OCI-LY7 (cell line): ENCODE measurements at places on chromosomes 6 and 20. TPM values are rescaled to one million over a fixed set of nuclear protein-coding genes. Genes with fewer than 3 reads are reported as not detected.

DNA sequence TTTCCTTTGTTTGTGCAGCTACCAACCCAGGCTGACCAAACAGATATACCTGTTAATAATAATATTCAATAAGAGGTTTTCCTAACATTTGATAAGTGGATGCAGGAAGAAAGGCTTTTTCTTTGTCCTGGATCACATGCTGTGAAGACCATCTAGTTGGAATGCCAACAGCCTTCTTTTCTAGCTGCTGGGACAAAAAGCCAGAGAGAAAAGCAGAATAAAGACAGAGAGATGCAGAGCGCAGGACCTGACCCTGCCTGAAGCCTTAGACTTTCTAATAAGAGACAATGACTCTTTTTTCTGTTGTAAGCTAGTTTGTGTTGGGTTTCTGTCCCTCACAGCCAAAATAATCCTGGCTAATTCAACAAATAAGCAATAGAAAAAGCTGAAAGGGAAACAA is 308.2 kb downstream of the PHF3 start:
- no peak for DNase-seq

DNA sequence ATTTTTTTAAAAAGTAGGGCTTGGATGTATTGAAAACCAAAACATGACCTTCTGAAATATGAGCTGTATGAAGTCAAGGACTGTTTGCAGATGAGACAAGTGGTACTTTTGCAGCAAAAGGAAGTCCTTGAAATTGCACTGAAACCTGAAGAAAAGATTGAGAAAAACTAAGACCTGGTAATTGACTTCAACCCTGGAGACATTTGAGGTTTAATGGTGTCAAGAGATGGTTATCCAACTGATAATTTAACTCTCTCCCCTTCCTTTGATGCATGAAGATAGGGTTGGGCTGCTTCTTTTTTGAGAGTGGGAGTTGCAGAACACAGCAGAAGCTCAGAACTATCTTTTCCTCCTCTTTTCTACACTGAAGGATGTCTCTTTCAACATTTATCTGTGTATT is 180.9 kb upstream of the DTNBP1 start:
- DNase-seq = no peak

The KCNG1 gene
- not detected in 2 replicates for total RNA-seq

DNA sequence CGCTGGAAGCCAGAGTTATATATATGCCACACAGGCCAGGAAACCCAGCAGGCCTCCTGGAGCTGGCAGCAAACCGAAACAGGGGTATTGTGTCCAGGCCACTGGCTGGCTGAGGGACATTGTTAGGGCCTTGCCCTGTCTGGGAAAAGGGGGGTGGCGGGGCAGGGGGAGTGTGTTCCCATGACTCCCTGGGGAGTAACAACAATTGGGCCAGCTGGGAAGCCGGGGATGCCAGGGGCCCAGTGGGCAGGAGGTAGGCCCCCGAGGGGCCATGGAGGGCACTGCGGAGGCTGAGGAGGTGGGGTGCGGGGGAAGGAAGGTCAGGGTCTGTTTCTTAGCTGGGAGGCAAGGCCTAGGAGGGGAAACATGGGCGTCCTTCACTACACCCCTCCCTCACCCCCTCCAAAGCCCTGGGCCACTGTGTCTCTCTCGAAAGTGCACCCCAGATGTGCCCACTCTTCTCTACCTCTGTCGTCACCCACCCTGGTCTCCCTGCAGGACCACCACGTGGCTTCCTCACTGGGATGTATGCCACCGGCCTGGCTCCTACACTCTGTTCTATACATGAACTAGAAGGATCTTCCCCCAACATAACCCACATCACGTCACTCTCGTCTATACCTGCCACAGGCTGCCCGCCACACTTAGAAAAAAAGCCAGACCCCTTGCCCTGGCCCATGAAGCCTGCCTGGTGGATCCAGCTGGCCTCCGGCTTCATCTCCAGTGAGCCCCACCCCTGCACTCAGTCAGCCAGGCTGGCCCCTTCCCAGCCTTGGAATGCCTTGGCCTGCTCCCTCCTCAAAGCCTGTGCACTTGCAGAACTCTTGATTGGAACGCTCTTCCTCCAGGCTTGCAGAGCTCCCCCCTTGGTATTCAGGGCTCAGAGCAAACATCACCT is 7.8 kb upstream of the E2F1 start:
- no peak for DNase-seq

The NRSN1 gene
- not detected in 2 replicates for total RNA-seq

The CFAP61 gene
- total RNA-seq = not detected in 2 replicates

GRCh38 chr6:160734627-160735026 is 32.6 kb downstream of the PLG start:
- DNase-seq = no peak

DNA sequence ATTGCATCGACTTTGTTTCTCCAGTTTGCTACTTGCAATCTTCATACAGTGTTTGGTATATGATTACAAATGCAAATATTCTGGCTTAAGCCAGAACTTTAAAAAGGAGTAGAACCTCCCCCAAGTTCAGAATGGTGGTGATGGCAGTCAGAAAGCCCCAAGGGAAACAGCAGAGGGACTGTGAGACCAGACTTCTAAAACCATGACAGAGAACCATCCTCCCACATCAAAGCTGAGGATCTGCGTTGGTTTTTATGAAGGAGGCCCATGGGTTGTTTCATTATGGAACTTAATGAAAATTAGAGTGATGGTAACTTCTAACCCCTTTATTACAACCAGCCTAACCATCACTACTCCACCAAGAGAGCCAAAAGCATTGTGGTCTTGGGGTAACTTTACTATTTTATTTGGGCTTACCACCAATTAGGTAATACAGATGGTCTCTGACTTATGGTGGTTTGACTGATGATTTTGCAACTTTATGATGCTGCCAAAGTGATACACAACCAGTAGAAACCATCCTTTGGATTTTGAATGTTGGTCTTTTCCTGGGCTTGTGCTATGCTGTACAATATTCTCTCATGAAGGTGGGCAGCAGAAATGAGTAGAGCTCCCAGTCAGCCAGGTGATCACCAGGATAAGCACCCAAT is 10.9 kb upstream of the MRS2 start:
- no peak for DNase-seq

The TNFRSF21 gene
- 35.1 and 36.5 TPM in 2 replicates for total RNA-seq

DNA sequence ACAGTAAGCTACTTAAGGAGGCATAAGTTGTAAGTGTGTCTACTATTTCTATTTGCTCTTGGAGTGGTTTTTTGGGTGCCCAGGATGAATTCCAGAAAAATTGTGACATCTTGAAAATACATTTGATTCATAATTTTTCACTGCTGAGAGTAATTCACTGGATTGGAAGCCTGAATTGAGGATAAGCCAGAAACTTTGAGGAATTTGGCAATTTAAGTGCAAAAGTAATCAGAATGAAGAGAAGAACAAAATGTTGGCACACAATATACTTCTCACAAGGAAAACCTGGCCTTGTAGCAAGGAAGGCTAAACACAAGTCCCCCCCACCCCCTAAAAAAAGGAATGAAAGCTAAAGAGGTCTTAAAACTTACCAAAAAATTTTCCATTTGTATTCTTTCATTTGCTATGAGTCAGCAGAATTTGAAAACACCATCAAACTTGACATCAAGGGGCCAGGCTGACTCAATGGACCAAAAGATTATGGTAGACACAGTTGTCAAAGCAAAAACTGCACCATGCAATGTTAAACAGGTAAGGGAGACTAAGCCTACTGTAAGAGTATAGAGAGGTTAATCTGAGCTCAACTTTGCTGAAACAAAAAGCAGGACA is 840.0 kb downstream of the FRK start:
- DNase-seq = no peak

DNA sequence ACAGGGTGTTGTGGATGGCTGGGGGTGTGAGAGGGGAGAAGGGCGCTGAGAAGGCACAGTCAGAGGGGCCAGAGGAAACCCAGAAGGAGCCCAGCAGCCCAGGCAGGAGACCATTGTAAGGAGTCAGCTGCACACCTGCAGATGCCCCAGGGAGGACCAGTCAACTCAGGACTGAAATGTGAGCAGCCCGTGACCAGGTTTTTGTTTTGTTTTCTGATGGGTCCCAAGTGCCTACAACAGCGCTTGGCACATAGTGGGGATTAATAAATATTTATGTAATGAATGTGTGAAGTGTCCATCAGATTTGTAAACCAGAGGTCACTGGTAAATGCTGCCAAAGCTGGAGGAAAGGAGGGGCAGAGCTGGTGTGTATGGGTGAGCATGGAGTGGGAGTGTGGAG is 30.2 kb downstream of the TRAM2 start:
- peak; percentile 36 for DNase-seq

DNA sequence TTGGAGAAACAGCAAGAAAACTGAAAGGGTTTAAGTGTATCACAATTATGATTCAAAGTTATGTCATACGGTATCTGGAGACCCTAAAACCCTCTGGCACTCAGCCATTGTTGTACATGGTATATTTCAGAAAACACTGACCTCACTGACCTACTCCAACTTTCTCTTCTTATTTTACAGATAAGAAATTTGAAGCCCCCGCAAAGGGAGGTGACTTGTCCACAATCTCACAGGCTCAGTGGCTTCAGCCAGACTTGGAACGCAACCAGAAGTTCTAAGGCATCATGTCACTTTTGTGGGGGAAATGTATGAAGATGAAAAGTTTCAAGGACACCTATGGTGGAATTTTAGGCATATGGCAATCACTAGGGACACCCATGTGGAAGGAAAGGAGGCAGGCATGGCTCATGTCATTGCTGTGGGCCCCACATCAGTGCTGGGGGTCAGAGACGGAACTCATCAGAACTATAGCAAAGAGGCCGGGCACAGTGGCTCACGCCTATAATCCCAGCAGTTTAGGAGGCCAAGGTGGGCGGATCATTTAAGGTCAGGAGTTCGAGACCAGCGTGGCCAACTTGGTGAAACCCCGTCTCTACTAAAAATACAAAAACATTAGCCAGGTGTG is 5.2 kb upstream of the TRIB3 start:
- DNase-seq = no peak

The CRISP2 gene
- total RNA-seq = not detected in 2 replicates

- no peak for DNase-seq
Measured at GRCh38 chr6:170011204-170012036, 260.0 kb downstream of the ERMARD start.

DNA sequence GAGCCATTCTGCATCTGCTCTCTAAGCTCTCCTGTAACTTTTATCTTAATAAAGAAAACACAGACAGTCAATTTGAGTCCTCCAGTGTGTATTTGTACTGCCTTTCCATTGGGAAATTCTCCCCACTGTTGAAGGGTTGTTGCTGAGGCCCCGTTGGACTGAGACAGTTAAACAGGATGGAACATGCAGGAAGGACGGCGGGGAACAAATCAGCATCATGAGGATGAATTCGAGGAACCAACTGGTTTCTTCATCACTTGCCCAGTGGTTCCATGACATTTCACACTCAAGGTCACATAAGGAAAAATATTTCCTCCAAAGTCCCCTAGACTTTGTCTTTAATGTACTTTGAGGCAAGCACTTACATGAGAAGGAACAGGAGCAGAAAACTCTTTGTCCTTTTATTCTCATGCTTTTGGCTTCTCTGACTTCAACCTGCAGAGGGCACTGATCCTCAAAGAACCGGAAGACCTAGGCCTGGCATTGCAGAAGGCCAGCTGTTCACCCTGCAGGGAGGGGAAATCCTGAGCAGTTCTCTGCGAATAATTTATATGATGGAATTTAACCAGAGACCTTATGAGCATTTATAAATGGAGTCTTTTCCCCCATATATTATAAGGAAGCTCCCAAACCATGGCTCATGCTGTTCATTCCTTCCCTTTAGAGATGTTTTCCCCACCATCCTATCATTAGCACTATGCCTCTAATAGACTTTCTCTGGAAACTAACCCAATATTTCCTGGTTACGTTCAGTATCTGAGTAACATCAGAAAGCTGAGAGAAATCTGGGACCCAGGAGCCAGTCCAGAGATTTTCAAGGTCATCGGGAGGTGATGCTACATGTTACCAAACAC is 55.2 kb upstream of the ADGRF1 start:
- peak; percentile 90 for DNase-seq

DNA sequence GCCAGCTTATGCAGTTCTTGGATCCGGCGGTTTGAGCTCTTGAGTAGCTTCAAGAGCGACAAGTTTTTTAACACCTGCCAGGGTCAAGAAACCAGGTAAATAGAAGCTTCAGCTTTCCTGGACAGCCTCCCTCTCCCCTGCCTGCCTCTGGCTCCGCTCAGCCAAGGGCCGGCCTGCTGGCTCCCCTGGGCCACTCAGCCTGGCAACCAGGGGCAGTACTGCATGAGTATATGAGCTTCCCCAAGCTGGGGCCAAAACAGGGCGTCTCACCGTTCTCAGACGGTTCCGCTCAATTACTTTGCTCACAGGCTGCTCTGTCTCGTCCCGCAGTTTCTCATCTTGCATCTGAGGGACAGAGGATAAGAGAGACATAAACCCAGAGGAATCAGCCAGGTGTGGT is 856 bp downstream of the TP53TG5 start:
- no peak for DNase-seq

DNA sequence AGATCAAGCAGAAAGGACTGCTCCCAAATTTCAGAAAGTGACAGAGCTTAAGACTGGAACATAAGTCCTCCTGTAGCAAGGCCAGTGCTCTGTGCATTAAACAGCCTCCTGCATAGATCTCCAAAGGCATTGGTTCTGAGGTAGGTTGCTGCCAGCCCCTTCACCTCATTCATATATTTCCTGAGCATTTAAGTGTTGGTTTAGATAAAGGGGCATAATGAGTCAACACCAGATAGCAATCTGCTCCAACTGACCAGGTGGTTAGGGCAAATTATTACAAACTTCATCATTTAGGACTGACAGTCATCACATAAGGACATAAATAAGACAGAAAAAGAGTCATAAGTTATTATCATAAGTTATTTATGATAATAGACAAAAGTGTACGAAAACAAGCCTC is 10.7 kb downstream of the PTPRK start:
- DNase-seq = no peak

- peak; percentile 74 for DNase-seq
Measured at GRCh38 chr6:37170273-37171200, 585 bp downstream of the PIM1 start.

The VWA7 gene
- total RNA-seq = 3.7 and 6.5 TPM in 2 replicates

The GID8 gene
- 46.1 and 47.7 TPM in 2 replicates for total RNA-seq

The LAMA4 gene
- total RNA-seq = not detected in 2 replicates

GRCh38 chr6:28005152-28005890 is 48.3 kb downstream of the OR2B6 start:
- DNase-seq = no peak

DNA sequence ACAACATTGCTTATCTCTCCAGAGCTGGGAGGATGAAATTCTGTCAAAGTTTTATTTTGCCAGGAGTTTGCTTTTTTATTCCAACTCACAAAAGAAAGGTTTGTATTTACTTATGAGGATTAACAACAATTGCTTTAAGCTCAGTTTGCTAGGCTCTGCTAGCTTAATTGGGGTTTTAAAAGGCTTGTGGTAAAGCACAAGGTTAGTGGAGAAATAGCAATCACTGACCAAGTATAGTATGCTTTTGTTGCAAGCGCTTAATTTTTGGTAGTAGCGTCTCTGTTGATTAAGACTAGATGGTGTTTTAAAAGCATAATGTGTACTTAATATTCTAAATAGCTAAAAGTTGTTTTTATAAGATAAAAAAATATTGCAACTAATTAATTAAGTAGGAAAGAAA is 45.7 kb downstream of the TINAG start:
- DNase-seq = no peak

DNA sequence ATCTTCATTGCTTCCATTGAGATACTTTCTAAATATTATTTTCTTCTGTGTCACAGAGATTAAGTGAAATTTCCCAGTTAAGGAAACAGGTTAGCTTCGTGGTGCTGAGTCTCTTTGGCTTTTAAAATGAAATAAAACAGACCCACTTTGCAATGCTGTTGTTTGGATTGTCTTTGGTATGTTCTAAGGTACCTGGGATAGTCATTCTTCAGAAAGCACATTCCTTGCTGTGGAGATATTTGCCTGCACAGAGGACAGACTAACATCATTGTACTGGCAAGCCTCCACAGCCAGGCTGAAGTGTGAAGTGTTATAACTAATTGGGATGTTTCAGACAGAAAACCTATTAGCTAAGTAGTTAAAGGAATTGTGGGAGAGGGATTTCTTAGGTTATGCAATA is 148.8 kb upstream of the EPHA7 start:
- DNase-seq = no peak
